PC-3 (cell line): ENCODE measurements at places on chromosomes 4 and X. TPM values are rescaled to one million over a fixed set of nuclear protein-coding genes. Genes with fewer than 3 reads are reported as not detected.

Gene JAKMIP1
- total RNA-seq, result 0.04 and 0.75 TPM in 2 replicates

Gene BCLAF3
- 5.4 and 6.9 TPM in 2 replicates for total RNA-seq

Gene CLGN
- 7.9 and 9.6 TPM in 2 replicates for total RNA-seq

Gene ERAS
- not detected in 2 replicates for total RNA-seq

Gene MTNR1A
- not detected in 2 replicates for total RNA-seq

Gene RTL3
- not detected in 2 replicates for total RNA-seq

Gene RNF4
- total RNA-seq, result 27.4 and 30.4 TPM in 2 replicates

Gene PAGE2B
- not detected in 2 replicates for total RNA-seq

Gene RNF150
- total RNA-seq, result 0.55 and 0.58 TPM in 2 replicates

GRCh38 chrX:70444326-70444945 lies at the start of gene DLG3:
TSS of gene DLG3 (plus strand) at chrX:70444835. CDS start at chrX:70445202, 367 bp downstream.
- no peaks in the 10 kb centered on the region for H3K36me3 ChIP-seq
- DNase-seq, result peak; percentile 30
- no peak within 1 kb of the TSS for H3K27ac ChIP-seq
- no peaks in the 10 kb centered on the region for H3K4me1 ChIP-seq
- no peak within 1 kb of the TSS for H3K4me3 ChIP-seq
- peaks cover 26% of the 10 kb centered on the region for H3K27me3 ChIP-seq

- no peaks in the 10 kb centered on the region for H3K36me3 ChIP-seq
- H3K27me3 ChIP-seq, result no peaks in the 10 kb centered on the region
- H3K27ac ChIP-seq, result no peak overlapping the region
- no peak overlapping the region for H3K4me3 ChIP-seq
- H3K4me1 ChIP-seq, result no peaks in the 10 kb centered on the region
Observed at GRCh38 chr4:145890689-145891088, 47.9 kb downstream of the ZNF827 start.

DNA sequence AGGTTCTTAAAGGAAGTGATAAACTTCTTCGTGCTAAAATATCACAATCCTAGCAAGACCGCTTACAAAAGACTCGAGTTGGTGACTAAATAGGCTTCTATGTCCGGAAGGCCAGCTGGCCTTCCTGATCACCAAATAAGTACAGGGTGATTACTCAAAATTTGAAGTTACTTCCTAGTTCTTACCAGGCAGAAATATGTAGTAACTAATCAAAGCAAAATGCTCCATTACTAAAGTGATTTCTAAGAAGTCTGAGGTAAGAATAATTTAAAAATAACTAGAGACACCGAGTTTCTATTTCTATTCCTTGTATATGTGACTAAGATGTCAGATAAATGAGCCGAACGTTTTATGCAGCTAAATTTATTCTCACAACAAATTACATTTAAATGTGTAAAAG lies 62.2 kb downstream of the NSUN7 start:
- no peak for DNase-seq
- no peak overlapping the region for H3K4me3 ChIP-seq
- no peaks in the 10 kb centered on the region for H3K4me1 ChIP-seq
- H3K27me3 ChIP-seq, result no peaks in the 10 kb centered on the region
- no peak overlapping the region for H3K27ac ChIP-seq

GRCh38 chr4:160928482-160928881 lies 1235.3 kb downstream of the FSTL5 start:
- no peak overlapping the region for H3K27ac ChIP-seq
- DNase-seq, result no peak
- no peaks in the 10 kb centered on the region for H3K4me1 ChIP-seq
- no peaks in the 10 kb centered on the region for H3K36me3 ChIP-seq
- H3K4me3 ChIP-seq, result no peak overlapping the region
- H3K27me3 ChIP-seq, result no peaks in the 10 kb centered on the region

- H3K4me1 ChIP-seq, result no peaks in the 10 kb centered on the region
- no peaks in the 10 kb centered on the region for H3K27me3 ChIP-seq
- no peak for DNase-seq
- no peak overlapping the region for H3K4me3 ChIP-seq
Observed at GRCh38 chr4:14404730-14405129, 597.6 kb upstream of the CPEB2 start.

- no peak for DNase-seq
- no peak overlapping the region for H3K4me3 ChIP-seq
- H3K27ac ChIP-seq, result no peak overlapping the region
- no peaks in the 10 kb centered on the region for H3K36me3 ChIP-seq
- H3K4me1 ChIP-seq, result peaks cover 48% of the 10 kb centered on the region
- no peaks in the 10 kb centered on the region for H3K27me3 ChIP-seq
Observed at GRCh38 chrX:20267931-20268701, 1.4 kb upstream of the RPS6KA3 start.

DNA sequence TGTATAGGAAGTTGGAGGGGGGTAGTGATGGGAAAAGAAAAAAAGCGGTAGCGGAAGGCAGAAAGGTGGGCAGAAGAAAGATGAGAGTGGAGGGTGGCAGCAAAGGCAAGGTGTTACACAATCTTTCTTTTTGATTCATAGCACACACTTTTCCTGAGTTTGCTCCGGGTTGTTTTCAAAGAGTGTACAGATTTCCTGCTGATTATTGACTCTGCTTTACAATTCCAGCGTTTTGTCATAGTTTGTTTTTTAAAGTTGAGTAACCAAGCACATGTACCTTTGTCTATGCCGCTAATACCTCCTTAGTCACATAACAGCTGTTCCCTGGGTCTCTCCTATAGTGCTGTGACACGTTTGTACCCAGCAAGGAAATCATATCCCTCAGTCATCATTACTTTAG lies 50.3 kb downstream of the AGA start:
- H3K27ac ChIP-seq, result no peak overlapping the region
- peak; percentile 42 for DNase-seq
- no peaks in the 10 kb centered on the region for H3K36me3 ChIP-seq
- no peak overlapping the region for H3K4me3 ChIP-seq
- H3K27me3 ChIP-seq, result no peaks in the 10 kb centered on the region

DNA sequence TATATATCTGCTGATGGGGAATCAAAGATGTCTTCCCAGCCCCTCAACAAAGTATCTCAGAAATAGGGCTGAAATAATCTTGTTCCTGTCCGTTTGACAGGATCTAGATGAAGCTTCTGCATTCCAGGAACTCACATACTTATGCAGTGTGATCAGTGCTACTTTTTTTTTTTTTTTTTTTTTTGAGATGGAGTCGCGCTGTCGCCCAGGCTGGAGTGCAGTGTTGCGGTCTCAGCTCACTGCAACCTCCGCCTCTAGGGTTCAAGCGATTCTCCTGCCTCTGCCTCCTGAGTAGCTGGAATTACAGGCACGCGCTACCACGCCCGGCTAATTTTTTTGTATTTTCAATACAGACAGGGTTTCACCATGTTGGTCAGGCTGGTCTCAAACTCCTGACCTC lies 36.4 kb downstream of the DHX15 start:
- H3K36me3 ChIP-seq, result peaks cover 45% of the 10 kb centered on the region
- H3K4me3 ChIP-seq, result no peak overlapping the region
- no peak overlapping the region for H3K27ac ChIP-seq
- peaks cover 6% of the 10 kb centered on the region; the same call in 1 of the 2 replicates for H3K4me1 ChIP-seq
- no peak for DNase-seq
- no peaks in the 10 kb centered on the region for H3K27me3 ChIP-seq

DNA sequence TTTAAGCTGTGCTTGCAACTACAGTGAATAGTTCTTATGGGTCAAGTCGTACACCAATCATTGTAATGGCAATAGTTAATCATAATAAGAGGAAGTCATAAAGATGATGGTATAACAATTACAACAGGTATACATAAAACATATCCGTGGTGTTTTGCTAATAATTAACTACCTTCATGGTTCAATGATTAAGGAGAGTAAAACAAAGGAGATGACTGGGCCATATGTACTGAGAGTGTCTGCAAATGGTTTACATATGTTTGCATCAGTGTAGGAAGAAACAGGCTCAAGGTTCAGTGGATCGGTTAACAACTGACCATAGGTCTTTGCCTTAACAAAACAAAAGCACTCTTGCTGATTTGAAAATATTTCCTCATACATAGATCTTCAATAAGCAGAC lies 253.0 kb downstream of the COX7B2 start:
- H3K27ac ChIP-seq, result no peak overlapping the region
- no peaks in the 10 kb centered on the region for H3K4me1 ChIP-seq
- H3K36me3 ChIP-seq, result no peaks in the 10 kb centered on the region
- no peak for DNase-seq
- H3K4me3 ChIP-seq, result no peak overlapping the region
- H3K27me3 ChIP-seq, result no peaks in the 10 kb centered on the region

DNA sequence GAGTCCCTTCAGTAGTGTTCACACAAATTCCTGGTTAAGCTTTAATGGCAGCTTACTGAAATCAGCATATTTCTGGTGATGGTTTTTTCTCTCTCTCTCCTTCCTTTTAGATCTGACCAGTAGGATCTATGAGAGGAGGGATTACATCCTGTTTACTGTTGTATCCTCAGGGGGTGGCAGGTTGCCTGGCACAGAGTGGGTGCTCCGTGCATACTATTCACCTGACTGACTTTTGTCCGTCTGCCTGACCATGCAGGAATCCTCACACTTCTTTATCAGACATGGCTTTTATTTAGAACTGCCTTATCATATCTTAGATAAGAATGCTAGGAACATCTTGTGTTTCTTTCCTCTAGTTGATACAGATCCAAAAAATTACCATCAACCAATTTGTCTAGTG lies 29.6 kb downstream of the MCUB start:
- no peak overlapping the region for H3K27ac ChIP-seq
- no peak for DNase-seq
- H3K4me1 ChIP-seq, result peaks cover 12% of the 10 kb centered on the region
- H3K36me3 ChIP-seq, result no peaks in the 10 kb centered on the region
- H3K27me3 ChIP-seq, result no peaks in the 10 kb centered on the region

DNA sequence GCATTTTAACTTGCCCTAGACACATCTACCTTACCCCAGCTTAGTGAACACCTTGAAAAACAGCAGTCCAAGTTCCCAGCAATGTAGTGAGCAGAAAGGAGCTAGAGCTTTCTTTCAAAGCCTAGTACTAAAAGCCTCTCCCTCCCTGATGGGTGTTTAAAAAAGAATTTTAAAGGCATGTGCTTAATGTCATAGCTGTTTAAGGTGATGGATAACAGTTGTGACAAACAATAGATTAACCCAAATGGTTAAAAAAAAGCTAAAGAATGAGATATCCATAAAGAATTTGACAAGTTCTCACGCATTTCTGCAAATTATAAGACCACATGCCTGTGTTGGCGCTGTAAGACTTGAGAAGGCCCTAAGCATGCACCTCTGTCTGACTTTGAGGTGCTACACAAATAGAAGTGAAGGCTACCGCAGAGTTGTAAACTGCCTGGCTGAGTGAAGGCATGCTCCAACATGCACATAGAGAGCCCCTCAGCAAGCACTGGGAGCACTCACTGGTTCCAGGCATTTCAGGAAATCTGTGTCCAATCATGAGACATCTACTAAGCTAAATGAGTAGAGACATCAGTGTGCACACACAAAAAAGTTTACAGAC lies 94.0 kb downstream of the PHF8 start:
- H3K36me3 ChIP-seq, result no peaks in the 10 kb centered on the region; the same call in 1 of the 2 replicates
- no peak for DNase-seq
- H3K27me3 ChIP-seq, result no peaks in the 10 kb centered on the region
- no peaks in the 10 kb centered on the region for H3K4me1 ChIP-seq
- no peak overlapping the region for H3K27ac ChIP-seq

- no peaks in the 10 kb centered on the region for H3K27me3 ChIP-seq
- DNase-seq, result peak; percentile 6
- no peak overlapping the region for H3K4me3 ChIP-seq
- H3K27ac ChIP-seq, result no peak overlapping the region
- H3K36me3 ChIP-seq, result no peaks in the 10 kb centered on the region
Observed at GRCh38 chr4:145583191-145584055, 35.8 kb upstream of the MMAA start.

- H3K27ac ChIP-seq, result peak overlapping the region; percentile 92
- peaks cover 39% of the 10 kb centered on the region for H3K4me1 ChIP-seq
- H3K4me3 ChIP-seq, result peak overlapping the region; percentile 39; the same call in 1 of the 2 replicates
- no peaks in the 10 kb centered on the region for H3K36me3 ChIP-seq
- no peaks in the 10 kb centered on the region for H3K27me3 ChIP-seq
Observed at GRCh38 chrX:7987160-7988012, 60.2 kb upstream of the PNPLA4 start.

GRCh38 chr4:185205697-185206342 lies 2.0 kb upstream of the CFAP97 start:
- H3K4me1 ChIP-seq, result peaks cover 34% of the 10 kb centered on the region
- no peak overlapping the region for H3K27ac ChIP-seq
- DNase-seq, result no peak
- H3K27me3 ChIP-seq, result no peaks in the 10 kb centered on the region
- H3K4me3 ChIP-seq, result no peak overlapping the region

DNA sequence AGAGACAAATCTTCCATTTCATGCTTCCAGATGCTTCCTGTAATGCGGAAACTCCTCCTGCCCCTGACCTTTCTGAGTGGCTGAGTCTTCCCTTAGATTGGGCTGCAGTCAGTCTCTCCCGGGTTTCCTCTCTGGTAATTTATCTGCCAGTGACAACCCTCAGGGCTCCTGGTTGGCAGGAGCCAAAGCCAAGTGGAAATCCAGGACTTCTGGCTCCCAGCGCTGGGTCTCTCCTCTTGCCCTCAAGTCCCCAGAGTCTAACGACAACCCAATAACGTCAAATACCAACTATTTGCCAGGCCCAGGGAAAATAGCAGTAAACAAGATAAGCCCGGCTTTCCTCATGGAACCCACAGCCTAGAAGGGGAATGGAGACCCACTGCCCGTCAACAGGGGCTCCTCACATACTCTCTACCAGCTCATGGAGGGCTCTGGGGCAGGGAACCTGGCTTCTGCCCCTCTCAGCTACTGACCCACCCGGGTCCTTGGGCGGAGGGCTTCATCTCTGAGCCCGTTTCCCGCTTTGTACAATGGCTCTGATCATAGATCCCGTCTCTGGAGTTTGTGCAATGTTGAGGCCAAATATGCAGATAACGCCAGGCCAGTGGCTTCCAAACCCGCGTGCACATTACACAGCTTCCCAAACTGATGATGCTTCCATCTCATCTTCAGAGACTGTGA lies 1.1 kb upstream of the TBC1D14 start:
- no peaks in the 10 kb centered on the region for H3K36me3 ChIP-seq
- no peaks in the 10 kb centered on the region for H3K27me3 ChIP-seq
- DNase-seq, result no peak
- H3K4me3 ChIP-seq, result peak overlapping the region; percentile 78
- peaks cover 8% of the 10 kb centered on the region for H3K4me1 ChIP-seq

DNA sequence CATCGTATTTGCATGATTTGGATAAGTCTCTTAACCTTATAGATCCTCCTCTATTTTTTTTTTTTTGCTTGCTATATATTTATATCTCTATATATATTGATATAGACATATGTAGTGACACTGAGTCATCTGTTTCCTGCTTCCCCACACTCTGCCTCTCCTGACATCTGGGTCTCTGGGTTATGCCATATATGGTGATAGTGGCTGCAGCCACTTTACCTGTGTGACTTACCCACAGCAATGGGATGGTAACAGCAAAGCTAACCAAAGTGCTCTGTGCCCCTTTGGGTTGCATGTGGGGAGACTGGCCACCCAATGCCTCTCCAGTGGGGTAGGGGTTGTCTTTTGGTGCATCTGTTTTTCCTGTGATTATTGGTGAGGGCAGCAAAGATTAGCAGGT lies 14.5 kb downstream of the CMC4 start:
- H3K4me1 ChIP-seq, result no peaks in the 10 kb centered on the region
- no peak overlapping the region for H3K27ac ChIP-seq
- no peaks in the 10 kb centered on the region for H3K27me3 ChIP-seq

DNA sequence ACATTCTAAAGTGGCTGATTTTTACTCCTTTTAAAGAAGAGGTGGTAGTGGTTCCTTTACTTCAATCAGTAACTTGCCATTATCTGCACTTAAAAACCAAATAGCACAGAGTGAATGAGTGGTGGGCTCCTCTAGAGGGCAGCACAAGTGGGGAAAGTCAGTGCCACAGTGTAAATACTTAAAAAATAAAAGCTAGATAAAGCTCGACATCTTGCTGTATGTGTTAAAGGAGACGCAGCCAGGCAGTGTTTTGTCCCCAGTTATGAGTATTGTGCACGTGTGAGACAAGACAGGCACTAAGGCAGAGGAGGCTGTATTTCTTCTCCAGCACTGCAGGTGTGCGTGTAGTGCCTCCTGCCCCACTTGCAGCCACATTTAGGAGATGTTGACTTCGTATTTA lies 24.6 kb downstream of the NAP1L5 start:
- H3K27me3 ChIP-seq, result no peaks in the 10 kb centered on the region
- H3K36me3 ChIP-seq, result no peaks in the 10 kb centered on the region
- no peak overlapping the region for H3K27ac ChIP-seq
- peaks cover 3% of the 10 kb centered on the region for H3K4me1 ChIP-seq
- H3K4me3 ChIP-seq, result no peak overlapping the region
